ENCODE measurements at places on chromosomes 7 and 10.
A peak's percentile ranks its signal among the peaks of the same experiment; 100 is the strongest.

DNA sequence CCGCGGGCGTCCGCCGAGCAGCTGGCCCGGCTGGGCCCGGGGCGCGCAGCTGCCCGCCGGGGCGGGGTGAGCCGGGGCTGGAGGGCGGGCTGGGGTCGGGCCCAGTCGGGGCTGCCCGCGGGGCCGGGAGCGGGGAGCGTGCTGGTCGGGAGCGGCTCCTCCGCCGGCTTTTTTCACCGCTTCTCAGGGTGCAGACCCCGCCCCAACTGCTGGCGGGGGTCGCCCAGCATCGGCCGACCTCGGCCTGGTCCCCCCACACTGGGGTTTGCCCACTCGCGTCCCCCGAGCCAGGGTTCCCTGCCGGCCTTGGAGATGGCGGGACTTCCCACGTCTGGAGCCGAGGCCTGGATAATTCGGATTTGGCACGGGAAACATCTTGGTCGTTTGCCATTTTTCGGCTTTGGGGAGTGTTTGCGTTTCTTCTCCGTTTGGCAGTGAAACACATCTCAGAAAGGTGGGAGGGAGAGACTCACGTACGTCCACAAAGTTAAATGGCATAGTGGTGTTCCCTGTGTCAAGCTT lies 432 bp downstream of the TMEM248 start:
- DNase-seq = peak; percentile 38

DNA sequence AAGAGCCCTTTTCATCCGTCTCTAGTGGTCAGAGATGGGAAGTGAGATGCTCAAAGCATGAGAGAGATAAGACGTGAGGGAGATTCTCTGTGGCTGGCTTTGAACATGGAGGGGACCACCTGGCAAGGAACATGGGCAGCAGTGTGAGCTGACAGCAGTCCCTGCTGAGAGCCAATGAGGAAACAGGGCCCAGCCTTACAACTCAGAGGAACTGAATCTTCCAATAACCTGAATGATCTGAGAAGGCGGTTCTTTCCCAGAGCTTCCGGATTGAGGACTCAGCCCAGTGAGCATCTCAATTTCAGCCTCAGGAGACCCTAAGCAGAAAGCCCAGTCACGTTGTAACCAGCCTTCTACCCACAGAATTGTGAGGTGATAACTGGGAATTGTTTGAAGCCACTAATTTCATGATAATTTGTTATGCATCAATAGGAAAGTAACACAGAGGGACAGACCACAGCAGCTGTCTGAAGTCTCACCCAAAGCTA lies 33.9 kb upstream of the IKZF1 start:
- DNase-seq = no peak

GRCh38 chr7:7821517-7821916 lies 103.1 kb upstream of the RPA3 start:
- no peak for DNase-seq

GRCh38 chr7:17654940-17655339 lies 285.4 kb downstream of the SNX13 start:
- no peak for DNase-seq

- DNase-seq = no peak
Observed at GRCh38 chr10:1126461-1126860, 70.3 kb downstream of the WDR37 start.

GRCh38 chr10:122191936-122192541 lies 79.1 kb upstream of the BTBD16 start:
- no peak for DNase-seq

- no peak for DNase-seq
Observed at GRCh38 chr10:111106081-111106480, 29.3 kb downstream of the ADRA2A start.

- DNase-seq = no peak
Observed at GRCh38 chr10:3765146-3765545, 19.9 kb downstream of the KLF6 start.

GRCh38 chr7:8433477-8434289 lies at the start of gene NXPH1:
NXPH1 (plus strand) TSS chr7:8433609.
- DNase-seq = no peak

DNA sequence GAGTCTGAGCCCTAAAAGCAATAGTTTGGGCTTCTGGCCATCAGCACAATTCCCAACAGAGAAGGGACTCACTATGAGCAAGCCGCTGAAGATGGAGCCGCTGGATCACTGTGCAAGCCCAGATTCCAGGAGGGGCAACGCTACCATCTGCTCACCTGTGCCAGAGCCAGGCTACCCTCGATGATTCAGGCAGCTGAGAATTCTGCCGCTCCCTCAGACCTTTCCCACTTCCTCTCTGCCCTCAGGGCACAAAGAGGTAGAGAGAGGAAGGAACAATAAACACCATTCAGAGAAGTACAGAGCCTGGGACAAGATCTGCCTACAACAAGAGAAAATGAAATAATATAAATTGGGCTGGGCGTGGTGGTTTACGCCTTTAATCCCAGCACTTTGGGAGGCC lies 98.1 kb downstream of the MYOF start:
- DNase-seq = no peak

DNA sequence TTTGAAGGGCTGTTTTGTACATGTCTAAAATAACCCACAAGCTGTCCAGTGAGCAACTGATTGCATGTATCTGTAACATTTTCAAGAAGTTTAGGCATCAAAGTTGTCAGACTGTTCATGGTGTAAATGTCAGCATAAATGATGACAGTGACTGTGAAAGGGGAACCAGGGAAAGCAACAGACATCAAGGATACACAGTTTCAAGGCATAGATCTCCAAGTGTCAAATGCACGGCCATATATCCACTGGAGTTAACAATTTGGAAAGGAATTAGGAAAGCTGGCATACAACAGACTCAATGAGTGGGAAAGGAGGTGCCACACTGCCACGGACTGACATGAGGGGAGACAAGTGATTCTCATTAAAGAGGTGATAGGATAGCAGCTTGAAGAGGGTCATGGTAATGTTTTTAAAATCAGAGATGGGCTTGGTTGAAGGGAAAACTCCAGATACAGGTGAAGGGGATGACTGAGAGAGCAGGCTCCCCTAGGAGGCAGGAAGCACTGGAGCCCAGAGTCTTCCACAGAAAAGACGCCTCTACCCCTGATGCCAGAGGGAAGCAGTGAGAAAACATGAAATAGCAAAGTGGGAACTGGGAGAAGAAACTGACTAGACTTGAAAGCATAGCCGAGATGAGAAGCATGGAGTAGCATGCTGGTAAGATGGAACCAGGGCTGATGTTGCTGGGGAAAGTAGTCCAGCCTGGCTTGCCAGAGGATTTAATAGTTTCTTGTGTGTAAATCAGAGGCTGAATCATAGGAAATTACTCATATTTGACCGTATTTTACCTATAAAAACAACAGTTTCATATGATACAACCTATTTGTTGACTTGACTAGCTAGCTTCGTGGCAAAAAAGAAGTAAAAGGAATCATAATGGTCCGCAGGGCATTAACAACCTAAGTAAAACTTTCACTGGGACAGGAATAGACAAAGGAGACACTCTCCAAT lies 18.6 kb downstream of the NSMCE4A start:
- DNase-seq = no peak

GRCh38 chr7:132049462-132050304 lies 493.3 kb upstream of the PODXL start:
- no peak for DNase-seq
